Naive thymus-derived CD4-positive, alpha-beta T cell (primary cell): ENCODE measurements at places on chromosomes 13 and 19. TPM values are rescaled to one million over a fixed set of nuclear protein-coding genes. Genes with fewer than 3 reads are reported as not detected.

DNA sequence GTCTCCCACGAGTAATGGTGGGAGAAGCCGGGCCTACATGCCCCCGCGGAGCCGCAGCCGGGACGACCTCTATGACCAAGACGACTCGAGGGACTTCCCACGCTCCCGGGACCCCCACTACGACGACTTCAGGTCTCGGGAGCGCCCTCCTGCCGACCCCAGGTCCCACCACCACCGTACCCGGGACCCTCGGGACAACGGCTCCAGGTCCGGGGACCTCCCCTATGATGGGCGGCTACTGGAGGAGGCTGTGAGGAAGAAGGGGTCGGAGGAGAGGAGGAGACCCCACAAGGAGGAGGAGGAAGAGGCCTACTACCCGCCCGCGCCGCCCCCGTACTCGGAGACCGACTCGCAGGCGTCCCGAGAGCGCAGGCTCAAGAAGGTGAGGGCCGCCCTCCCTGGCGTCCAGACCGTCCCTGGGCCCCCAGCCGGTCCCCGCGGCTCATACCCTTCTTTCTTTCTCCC lies 1.4 kb upstream of the USF2 start:
- DNase-seq: no peak
- peaks cover 10% of the 10 kb centered on the region for H3K36me3 ChIP-seq
- peak overlapping the region; percentile 94 for H3K27ac ChIP-seq
- peaks cover 17% of the 10 kb centered on the region for H3K4me1 ChIP-seq
- H3K27me3 ChIP-seq: no peaks in the 10 kb centered on the region

- H3K36me3 ChIP-seq: no peaks in the 10 kb centered on the region
- H3K27me3 ChIP-seq: no peaks in the 10 kb centered on the region
- peaks cover 3% of the 10 kb centered on the region for H3K4me1 ChIP-seq
- H3K27ac ChIP-seq: no peak overlapping the region
Observed at GRCh38 chr19:45159210-45159970, 1.4 kb downstream of the NKPD1 start.

GRCh38 chr13:44191504-44192171 lies 182.0 kb upstream of the SERP2 start:
- no peaks in the 10 kb centered on the region for H3K27me3 ChIP-seq
- H3K4me1 ChIP-seq: peaks cover 6% of the 10 kb centered on the region
- peak overlapping the region; percentile 0 for H3K4me3 ChIP-seq
- H3K36me3 ChIP-seq: no peaks in the 10 kb centered on the region

- H3K4me1 ChIP-seq: no peaks in the 10 kb centered on the region
- DNase-seq: no peak
- H3K27ac ChIP-seq: no peak overlapping the region
- no peaks in the 10 kb centered on the region for H3K36me3 ChIP-seq
- no peaks in the 10 kb centered on the region for H3K27me3 ChIP-seq
- H3K4me3 ChIP-seq: no peak overlapping the region
Observed at GRCh38 chr19:4547303-4548237, 7.7 kb upstream of the LRG1 start.

DNA sequence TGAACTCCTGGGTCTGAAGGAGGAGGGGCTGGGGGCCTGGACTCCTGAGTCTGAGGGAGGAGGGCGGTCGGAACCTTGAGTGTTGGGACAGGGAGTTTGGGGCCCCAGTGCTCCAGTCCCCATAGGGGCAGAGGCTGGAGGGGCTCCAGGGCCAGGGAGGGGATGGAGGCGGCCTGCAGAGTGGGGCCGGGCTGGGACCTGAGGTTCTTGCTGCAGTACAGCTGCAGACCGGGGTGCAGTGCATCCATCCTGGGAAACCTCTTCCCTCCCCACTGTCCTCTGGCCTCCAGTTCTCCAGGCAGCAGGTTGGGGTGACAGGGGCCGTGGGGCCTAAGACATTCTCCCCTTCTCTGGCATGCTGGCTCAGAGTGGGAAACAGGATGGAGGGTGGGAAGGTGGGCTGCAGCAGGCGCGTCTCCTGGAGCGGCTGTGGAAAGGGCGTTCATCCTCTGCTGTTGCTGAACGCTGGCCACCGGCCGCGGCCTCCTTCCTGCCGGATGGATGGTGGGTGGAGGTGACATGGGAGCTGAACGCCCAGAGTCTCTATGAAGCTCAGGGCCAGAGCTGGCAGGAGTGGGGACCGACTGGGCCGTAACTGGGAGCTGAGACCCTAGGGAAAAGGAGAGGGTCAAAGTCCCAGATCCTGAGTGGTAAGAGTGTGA lies 1.6 kb downstream of the BRSK1 start:
- H3K4me1 ChIP-seq: peaks cover 6% of the 10 kb centered on the region
- no peaks in the 10 kb centered on the region for H3K27me3 ChIP-seq
- H3K36me3 ChIP-seq: no peaks in the 10 kb centered on the region
- DNase-seq: no peak
- no peak overlapping the region for H3K4me3 ChIP-seq

GRCh38 chr13:24288870-24289269 lies 20.5 kb upstream of the C1QTNF9 start:
- no peak overlapping the region for H3K4me3 ChIP-seq
- H3K27me3 ChIP-seq: no peaks in the 10 kb centered on the region
- H3K27ac ChIP-seq: no peak overlapping the region
- no peaks in the 10 kb centered on the region for H3K4me1 ChIP-seq
- no peak for DNase-seq

DNA sequence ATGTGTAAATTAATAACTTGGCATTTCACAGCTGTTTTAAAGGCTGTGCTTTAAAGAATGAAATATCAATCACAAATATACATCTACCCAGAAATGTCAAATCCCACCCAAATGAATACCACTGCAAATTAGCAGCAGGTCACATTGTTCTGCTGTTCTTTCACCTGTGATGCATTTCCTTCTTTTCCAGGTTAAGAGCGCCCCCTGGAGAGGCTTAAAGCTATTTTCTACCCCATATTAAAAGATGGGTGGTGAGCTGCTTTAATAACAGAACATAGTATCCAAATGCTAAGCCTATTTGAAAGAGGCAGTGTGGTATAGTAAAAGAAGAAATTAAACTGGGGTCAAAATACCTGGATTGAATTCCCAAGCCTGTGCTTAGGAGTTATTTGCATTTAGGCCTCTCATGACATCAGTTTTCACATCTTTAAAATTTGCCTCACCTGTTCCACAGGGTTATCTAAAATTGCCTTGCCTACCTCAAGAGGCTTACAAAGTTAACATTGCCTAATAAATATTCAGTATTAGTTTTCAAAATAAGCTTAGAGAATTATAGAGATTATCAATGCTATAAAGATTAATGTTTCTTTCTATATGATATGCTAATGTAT lies 396.9 kb upstream of the SLITRK5 start:
- no peak overlapping the region for H3K4me3 ChIP-seq
- no peak for DNase-seq
- no peak overlapping the region for H3K27ac ChIP-seq
- no peaks in the 10 kb centered on the region for H3K4me1 ChIP-seq

DNA sequence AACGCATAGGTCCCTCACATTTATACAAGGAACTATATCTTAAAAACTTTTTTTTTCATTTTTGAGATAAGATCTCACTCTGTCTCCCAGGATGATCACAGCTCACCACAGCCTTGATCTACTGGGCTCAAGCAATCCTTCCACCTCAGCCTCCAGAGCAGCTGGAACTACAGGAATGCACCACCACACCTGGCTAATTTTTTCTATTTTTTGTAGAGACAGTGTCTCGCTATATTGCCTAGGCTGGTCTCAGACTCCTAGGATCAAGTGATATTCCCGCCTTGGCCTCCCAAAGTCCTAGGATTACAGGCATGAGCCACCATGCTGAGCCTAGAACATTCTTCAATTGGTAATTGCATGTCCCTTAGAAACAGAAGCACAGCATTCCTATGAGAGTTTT lies 41.7 kb downstream of the RCBTB1 start:
- no peak overlapping the region for H3K4me3 ChIP-seq
- no peak overlapping the region for H3K27ac ChIP-seq
- H3K4me1 ChIP-seq: peaks cover 18% of the 10 kb centered on the region
- DNase-seq: no peak
- H3K36me3 ChIP-seq: no peaks in the 10 kb centered on the region

DNA sequence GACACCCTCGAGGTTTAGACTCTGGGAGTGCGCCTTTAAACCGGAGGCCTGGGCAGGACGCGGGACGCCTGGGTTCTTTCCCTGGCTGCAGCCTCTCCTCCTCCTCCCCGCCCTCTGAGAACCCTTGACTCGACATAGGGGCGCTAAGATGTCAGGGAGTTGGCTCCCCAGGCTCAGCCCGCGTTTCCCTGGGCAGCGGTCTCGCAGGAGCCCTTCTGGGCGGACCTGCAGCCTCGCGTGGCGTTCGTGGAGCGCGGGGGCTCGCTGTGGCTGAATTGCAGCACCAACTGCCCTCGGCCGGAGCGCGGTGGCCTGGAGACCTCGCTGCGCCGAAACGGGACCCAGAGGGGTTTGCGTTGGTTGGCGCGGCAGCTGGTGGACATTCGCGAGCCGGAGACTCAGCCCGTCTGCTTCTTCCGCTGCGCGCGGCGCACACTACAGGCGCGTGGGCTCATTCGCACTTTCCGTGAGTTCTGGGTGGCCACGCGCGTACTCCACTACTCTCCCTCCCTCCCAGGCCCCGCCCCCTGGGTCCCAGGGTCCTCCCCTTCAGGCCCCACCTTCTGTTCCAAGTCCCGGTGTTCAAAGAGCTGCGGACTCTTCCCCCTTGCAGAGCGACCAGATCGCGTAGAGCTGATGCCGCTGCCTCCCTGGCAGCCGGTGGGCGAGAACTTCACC lies 1.3 kb downstream of the ICAM5 start:
- peak; percentile 39 for DNase-seq
- H3K27me3 ChIP-seq: peaks cover 8% of the 10 kb centered on the region
- peaks cover 77% of the 10 kb centered on the region for H3K4me1 ChIP-seq
- H3K36me3 ChIP-seq: no peaks in the 10 kb centered on the region
- no peak overlapping the region for H3K27ac ChIP-seq

- no peak overlapping the region for H3K4me3 ChIP-seq
- no peaks in the 10 kb centered on the region for H3K36me3 ChIP-seq
- H3K4me1 ChIP-seq: no peaks in the 10 kb centered on the region
- H3K27ac ChIP-seq: no peak overlapping the region
- H3K27me3 ChIP-seq: no peaks in the 10 kb centered on the region
Observed at GRCh38 chr13:21089830-21090229, 28.4 kb upstream of the LATS2 start.

DNA sequence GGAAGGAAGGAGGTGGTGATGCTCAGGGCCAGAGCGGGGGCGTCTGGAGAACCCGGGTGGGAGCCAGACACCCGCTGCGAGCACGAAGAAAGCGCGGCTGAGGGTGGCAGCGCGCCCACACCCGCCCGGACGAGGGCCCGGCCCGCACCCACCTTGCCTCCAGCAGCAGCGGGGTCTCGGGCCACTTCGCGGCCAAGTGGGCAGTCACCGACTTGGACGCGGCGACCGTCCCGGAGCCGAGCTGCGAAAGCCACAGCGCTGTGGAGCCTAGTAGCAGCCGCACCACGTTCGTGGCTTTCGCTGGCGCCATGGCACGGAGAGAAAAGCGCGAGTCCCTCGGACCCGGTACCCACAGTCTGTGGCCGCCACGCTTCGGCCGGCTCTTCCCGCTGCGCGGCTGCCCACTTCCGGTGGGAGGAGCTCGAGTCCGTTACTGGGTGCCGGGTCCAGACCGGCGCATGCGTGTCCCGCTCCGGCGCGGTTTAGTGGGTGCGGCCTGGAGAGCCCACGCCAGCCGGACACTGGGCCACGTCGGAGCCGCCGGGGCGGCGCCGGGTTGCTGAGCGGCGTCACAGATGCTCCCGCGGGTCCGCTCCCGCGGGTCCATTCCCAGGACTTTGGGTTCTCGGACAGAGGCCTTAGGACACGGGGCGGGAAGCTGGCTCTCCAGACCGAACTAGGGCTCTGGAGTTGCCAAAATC lies at the start of gene UGGT2:
Gene UGGT2 (minus strand): TSS at position 399 of the 701 bp plus-strand sequence. CDS start 89 bp downstream, at position 310.
- no peak within 1 kb of the TSS for H3K4me3 ChIP-seq
- no peaks in the 10 kb centered on the region for H3K27me3 ChIP-seq
- no peak within 1 kb of the TSS for H3K27ac ChIP-seq
- H3K36me3 ChIP-seq: no peaks in the 10 kb centered on the region
- no peaks in the 10 kb centered on the region for H3K4me1 ChIP-seq

GRCh38 chr13:20425819-20426219 lies 99.8 kb downstream of the CRYL1 start:
- H3K27ac ChIP-seq: no peak overlapping the region
- H3K36me3 ChIP-seq: peaks cover under 1% of the 10 kb centered on the region
- no peak for DNase-seq
- no peaks in the 10 kb centered on the region for H3K4me1 ChIP-seq
- H3K27me3 ChIP-seq: no peaks in the 10 kb centered on the region

DNA sequence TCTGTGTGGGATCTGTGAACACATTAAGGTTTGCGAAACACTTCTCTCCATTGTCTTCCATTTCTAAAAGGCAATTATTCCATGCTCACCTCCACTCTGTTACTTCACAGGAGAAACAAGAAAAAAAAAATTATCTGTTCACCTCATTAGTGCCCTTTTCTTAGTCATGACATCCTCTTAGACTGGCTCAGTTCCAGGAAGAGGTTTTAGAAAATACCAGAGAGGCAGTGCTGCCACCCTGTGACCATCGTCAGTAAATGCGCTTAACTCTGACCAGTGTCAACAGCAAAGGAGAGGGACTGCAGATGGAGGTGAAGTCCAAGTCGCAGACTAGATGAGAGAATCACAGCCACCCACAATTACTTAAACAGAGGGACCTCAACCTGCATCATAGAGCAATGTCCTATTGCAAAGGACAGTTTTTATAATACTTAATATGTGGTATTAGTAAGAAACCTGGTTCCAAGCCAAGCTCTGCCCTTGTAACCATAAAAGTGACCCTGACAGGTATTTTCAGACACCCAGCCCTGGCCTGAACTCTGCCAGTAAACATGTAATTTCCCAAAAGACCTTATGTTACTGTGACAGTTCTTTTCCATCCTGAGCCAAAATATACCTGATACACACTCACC lies 19.4 kb downstream of the CEACAM21 start:
- no peaks in the 10 kb centered on the region for H3K27me3 ChIP-seq
- no peaks in the 10 kb centered on the region for H3K36me3 ChIP-seq
- peak; percentile 57 for DNase-seq

DNA sequence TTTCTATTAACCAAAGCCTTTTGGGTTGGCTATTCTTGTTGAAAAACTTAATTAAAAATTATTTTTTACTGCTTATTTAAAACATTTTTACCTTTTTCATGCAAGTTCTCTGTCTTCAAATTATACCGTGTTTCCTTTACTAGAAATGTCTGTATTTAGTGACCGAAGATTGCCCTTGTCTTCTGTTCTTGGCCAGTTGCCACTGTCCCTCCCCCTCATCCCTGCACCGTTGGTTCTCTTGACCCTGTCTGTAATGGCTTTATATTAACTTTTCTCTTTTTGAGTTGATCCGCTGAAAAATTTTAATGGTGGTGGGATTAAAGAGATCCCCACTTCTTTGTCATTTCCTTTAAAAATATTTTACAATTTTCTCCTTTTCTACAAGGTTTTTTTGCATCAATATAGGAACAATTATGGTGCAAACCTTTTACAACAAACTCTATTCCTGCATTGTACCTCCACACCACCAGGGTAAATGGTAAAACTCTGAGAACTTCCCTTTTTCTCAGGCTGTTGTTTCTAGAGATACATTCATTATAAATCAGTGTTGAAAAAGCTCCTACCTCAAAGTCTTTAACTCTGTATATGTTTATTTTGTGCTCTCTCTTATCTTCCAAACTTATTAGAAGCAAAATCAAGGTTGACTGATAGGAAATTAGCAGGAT lies 12.9 kb upstream of the RNF113B start:
- H3K27ac ChIP-seq: no peak overlapping the region
- H3K4me3 ChIP-seq: no peak overlapping the region
- H3K27me3 ChIP-seq: no peaks in the 10 kb centered on the region
- no peaks in the 10 kb centered on the region for H3K36me3 ChIP-seq
- no peak for DNase-seq

The FAM83E gene
- total RNA-seq: 3.4 TPM

The RNF126 gene
- 74.8 and 75.1 TPM in 2 replicates for total RNA-seq

The TEX101 gene
- total RNA-seq: 1.1 TPM

The CLDN10 gene
- total RNA-seq: not detected

The PSG2 gene
- 0.19 TPM for total RNA-seq

The BRCA2 gene
- total RNA-seq: 4.4 TPM

The GFY gene
- not detected for total RNA-seq

The ZNF221 gene
- total RNA-seq: 0.69 TPM

The RHPN2 gene
- total RNA-seq: 0.16 TPM

The NALCN gene
- not detected for total RNA-seq
